ENCODE measurements at places on chromosomes 5 and 9. TPM values are rescaled to one million over a fixed set of nuclear protein-coding genes. Genes with fewer than 3 reads are reported as not detected.

DNA sequence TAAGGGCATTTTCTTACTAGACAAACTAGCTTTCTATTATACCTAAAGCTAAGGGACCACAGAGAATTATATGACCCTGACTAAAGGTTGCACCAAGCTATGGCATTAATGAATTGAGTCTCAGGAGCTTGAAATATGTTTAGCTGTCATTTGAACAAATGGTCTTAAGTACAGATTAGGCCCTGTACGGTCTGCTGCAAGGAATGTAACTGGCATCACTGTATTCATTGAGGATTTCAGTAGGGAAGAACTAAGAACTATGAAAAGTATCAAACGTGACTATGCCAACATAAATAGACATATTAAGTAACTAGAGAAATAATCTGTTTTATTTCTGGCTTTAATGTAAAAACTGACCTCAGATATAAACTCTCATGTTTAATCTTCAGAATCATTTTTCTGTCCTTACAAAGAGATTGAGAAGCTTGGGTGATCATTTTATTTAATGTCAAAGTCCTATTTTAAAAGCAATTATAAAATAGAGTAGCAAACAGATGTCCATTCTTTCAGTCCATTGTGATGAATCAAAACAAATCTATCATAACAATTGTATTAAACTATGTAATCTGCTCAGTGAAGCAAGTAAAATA is 845.9 kb downstream of the MAT2B start:
- no peak for DNase-seq
- no peaks in the 10 kb centered on the region for H3K36me3 ChIP-seq
- H3K27me3 ChIP-seq = no peaks in the 10 kb centered on the region
- H3K27ac ChIP-seq = no peak overlapping the region
- H3K4me3 ChIP-seq = no peak overlapping the region

DNA sequence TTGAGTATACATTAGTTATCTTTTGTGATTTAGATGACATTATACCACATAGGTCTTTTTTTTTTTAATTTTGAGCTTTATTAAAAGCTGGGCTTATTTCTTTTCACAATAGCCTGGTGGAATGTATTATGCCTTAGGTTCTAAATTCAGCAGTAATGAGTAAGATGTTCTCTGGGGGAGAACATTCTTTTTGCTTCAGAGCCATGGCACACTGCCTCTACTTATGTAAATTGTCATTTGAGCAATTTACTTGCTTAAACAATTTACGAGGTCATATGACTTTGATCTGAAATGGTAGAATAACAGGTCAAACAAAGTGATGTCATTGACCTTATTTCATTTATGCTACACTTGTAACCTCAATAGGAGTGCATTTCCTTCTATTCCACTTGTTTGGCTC is 154.2 kb downstream of the FOCAD start:
- no peak for DNase-seq
- H3K36me3 ChIP-seq = no peaks in the 10 kb centered on the region
- no peaks in the 10 kb centered on the region for H3K27me3 ChIP-seq
- H3K4me1 ChIP-seq = peaks cover 4% of the 10 kb centered on the region
- no peak overlapping the region for H3K4me3 ChIP-seq

- DNase-seq = no peak
- H3K4me1 ChIP-seq = no peaks in the 10 kb centered on the region
- no peaks in the 10 kb centered on the region for H3K36me3 ChIP-seq
- no peak overlapping the region for H3K4me3 ChIP-seq
- no peaks in the 10 kb centered on the region for H3K27me3 ChIP-seq
- H3K27ac ChIP-seq = no peak overlapping the region
These were observed 286.0 kb downstream of the TRIM36 start for GRCh38 chr5:114883675-114884074.

DNA sequence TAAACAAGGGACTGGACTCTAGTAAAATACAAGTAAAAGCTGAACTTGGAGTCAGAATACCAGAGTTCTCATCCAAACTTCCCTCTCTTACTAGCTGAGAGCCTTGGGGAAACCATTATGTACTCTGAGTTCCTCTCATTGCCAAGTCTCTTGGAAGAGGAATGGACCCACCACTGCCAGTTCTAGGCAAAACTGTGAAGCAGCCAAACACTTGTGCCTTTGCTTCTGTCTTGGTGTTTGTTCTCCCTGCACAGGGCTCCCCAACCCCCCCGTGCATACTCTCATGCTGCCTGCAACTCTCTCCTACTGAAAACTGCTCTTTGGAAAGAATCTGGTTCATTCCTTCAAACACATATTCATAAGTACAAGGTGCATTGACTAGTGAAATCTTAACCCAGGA is 102.6 kb downstream of the PDZD2 start:
- H3K36me3 ChIP-seq = no peaks in the 10 kb centered on the region
- peaks cover 3% of the 10 kb centered on the region for H3K4me1 ChIP-seq
- no peak for DNase-seq
- no peak overlapping the region for H3K27ac ChIP-seq
- no peak overlapping the region for H3K4me3 ChIP-seq

DNA sequence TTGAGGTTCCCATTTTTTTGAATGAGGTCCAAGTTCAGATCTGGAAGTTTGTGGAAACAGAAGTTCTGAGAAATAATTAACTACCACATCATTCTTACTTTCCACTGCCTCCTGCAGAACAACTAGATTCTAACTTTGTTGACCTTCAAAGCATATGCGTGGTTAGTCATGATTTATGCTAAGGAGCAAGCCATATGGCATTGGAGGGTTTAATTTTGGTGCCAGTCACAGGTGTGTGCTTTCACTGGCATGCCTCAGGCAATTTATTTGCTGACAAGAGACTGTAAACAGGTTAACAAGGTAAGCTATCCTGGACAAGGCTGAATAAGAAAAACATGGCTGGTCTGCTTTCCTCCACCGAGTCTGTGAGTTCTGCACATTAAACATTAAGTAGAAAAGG is 31.5 kb downstream of the HMHB1 start:
- H3K36me3 ChIP-seq = no peaks in the 10 kb centered on the region
- H3K27ac ChIP-seq = no peak overlapping the region
- no peak overlapping the region for H3K4me3 ChIP-seq
- no peak for DNase-seq
- no peaks in the 10 kb centered on the region for H3K27me3 ChIP-seq

- DNase-seq = no peak
- H3K4me3 ChIP-seq = no peak overlapping the region
- no peak overlapping the region for H3K27ac ChIP-seq
- no peaks in the 10 kb centered on the region for H3K36me3 ChIP-seq
These were observed 71.3 kb upstream of the OLFM1 start for GRCh38 chr9:135016037-135016640.

- H3K4me1 ChIP-seq = peaks cover 35% of the 10 kb centered on the region
- no peaks in the 10 kb centered on the region for H3K27me3 ChIP-seq
- H3K36me3 ChIP-seq = no peaks in the 10 kb centered on the region
- peak; percentile 52 for DNase-seq
These were observed 139.3 kb downstream of the MVB12B start for GRCh38 chr9:126465977-126466376.

- no peak for DNase-seq
- H3K27ac ChIP-seq = no peak overlapping the region
- H3K4me1 ChIP-seq = no peaks in the 10 kb centered on the region
- H3K27me3 ChIP-seq = no peaks in the 10 kb centered on the region
- H3K36me3 ChIP-seq = no peaks in the 10 kb centered on the region
These were observed 388.9 kb downstream of the NR2F1-AS1 start for GRCh38 chr5:93192087-93192486.

GRCh38 chr5:135375040-135375793 is 23.8 kb downstream of the MACROH2A1 start:
- DNase-seq = no peak
- no peaks in the 10 kb centered on the region for H3K27me3 ChIP-seq
- H3K27ac ChIP-seq = no peak overlapping the region

GRCh38 chr9:133031130-133031422 is 279 bp downstream of the GTF3C5 start:
- H3K27me3 ChIP-seq = no peaks in the 10 kb centered on the region
- no peaks in the 10 kb centered on the region for H3K36me3 ChIP-seq
- H3K4me3 ChIP-seq = peak overlapping the region; percentile 80
- DNase-seq = no peak
- H3K4me1 ChIP-seq = peaks cover 43% of the 10 kb centered on the region
- peak overlapping the region; percentile 89 for H3K27ac ChIP-seq

- H3K4me3 ChIP-seq = no peak overlapping the region
- peaks cover 15% of the 10 kb centered on the region for H3K36me3 ChIP-seq
- no peak for DNase-seq
- H3K4me1 ChIP-seq = peaks cover 70% of the 10 kb centered on the region
- no peaks in the 10 kb centered on the region for H3K27me3 ChIP-seq
These were observed 7.2 kb downstream of the MACROH2A1 start for GRCh38 chr5:135391869-135392255.

DNA sequence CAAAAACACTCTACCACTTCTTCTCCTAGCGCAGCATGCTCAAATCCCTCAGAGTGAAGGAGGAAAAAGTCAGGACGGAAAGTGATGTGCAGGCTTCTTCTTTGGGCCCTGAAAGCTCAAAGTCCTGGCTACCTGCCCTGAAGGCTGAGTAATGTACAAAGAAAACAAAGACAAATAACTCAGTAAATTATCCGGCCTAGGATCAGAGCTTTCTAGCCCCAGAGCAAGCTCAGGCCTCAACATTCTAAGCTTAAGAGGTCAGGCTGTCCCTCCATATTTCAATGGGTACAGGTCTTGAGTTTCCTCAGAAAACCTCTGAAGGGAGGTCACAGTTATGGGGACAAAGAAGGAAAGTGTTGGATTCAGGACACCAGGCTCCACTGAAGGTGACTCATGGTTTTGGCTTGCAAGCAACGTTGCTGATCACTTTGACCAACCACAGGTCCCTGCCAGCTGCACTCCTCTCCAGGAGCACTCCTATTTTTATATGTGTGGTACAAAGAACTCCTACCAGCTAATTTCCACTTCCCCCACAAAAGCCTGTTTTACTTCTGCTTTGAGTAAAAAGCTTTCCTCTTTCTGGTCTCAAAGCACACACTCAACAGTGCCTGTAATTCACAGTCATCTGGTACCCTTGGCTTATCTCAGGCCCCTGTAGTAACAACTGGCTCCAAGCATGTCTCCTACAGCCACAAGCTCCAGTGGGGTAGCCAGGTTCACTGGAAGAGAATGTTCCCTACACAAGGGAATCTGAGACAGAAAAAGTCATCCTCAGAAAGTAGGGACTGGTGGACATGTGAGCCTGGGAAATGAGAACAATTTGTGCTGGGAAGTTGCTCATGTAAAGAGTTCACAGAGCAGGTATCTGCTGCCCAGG is 115.7 kb downstream of the UGCG start:
- H3K4me1 ChIP-seq = peaks cover 18% of the 10 kb centered on the region
- DNase-seq = no peak
- no peaks in the 10 kb centered on the region for H3K36me3 ChIP-seq
- no peak overlapping the region for H3K4me3 ChIP-seq
- H3K27ac ChIP-seq = peak overlapping the region; percentile 43

DNA sequence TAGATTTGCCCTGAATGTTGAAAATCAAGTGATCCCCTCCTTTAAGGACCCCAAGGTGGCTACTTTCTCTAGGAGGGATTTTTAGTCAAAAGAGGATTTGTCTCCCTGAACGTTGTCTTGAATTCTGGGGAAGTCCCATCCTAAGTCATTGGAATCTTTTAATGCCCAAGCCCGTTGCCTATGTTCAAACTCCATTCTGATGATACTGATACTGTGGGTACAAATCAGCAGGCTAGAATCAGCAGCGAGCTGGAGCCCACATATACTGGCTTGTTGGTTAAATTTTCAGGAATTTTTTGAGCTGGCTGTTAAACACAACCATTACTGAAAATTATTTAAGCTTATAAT is 22.4 kb upstream of the TNFSF15 start:
- no peaks in the 10 kb centered on the region for H3K4me1 ChIP-seq
- no peaks in the 10 kb centered on the region for H3K27me3 ChIP-seq

DNA sequence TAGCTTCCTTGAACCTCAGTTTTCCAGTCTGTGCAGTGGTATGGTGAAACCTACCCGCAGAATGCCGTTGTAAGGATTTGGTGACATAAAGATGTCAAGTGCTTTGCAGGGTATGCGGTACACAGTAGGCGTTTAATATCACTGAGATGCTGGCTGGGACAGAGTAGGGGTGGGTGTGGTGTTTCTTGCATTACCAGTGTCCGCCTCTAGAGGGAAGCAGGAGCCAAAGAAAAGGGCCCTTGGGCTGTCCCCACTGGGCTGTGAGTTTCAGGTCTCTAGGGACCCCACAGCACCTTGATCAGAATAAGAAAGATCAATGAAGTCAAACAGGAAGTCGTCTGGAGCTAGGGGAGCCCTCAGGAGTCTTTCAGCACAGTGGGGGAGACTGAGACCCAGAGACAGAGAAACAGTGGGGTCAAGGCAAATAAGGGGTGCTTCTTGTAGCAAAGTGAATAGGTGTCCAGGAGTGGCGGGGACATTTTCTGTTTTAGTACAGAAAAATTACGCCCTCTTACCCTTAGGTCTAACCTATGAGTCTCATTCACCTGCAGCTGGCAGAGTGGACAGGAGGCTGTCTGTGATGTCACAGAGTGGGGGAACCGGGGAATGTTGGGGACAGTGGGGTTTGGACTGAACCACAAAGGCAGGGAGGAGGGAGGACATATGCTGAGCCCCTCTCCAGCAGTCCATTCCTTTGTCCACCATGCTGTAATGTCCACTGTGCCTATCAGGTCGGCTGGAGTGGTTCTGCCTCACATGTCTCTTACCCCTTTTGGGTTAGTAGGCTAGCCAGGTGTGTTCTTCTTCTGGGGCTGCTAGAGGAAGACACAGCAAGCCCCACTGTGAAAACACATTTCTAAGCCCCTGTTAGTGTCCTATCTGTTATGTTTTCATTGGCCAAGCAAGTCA is 4.7 kb upstream of the TEX53 start:
- no peak overlapping the region for H3K4me3 ChIP-seq
- peaks cover 6% of the 10 kb centered on the region for H3K27me3 ChIP-seq
- H3K36me3 ChIP-seq = no peaks in the 10 kb centered on the region
- H3K4me1 ChIP-seq = no peaks in the 10 kb centered on the region

GRCh38 chr5:76341651-76342334 is 61.3 kb upstream of the IQGAP2 start:
- no peak overlapping the region for H3K27ac ChIP-seq
- no peaks in the 10 kb centered on the region for H3K36me3 ChIP-seq

DNA sequence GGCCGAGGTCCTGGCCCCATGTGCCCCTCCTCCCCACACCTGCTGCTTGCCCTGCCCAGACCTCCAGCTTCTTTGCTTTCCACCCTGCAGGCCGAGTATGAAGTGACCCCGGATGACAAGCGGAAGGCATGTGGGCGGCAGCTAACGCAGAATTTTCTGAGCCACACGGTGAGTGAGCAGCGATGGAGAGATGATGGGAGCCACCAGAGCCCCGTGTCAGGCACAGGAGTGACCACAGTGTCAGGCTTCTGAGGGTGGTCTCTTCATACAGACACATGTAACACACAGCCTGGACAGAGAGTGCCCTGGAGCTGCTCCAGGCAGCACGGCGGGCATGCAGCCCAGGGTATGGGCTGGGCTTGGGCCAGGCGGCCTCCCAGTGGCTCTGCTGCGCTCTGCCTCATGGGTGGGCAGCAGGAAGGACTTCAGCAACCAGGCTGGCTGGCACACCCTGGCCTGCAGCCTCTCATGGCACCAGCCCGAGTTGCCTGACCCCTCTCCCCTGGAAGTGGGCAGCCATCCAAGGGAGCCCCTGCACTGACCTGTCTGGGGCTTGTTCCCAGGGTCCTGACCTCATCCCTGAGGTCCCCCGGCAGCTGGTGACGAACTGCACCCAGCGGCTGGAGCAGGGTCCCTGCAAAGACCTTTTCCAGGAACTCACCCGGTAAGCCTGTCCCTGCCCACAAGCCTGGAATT is 5.8 kb downstream of the GRK6 start:
- H3K27me3 ChIP-seq = no peaks in the 10 kb centered on the region
- H3K4me1 ChIP-seq = peaks cover 71% of the 10 kb centered on the region
- peaks cover 54% of the 10 kb centered on the region for H3K36me3 ChIP-seq
- H3K27ac ChIP-seq = no peak overlapping the region

PCDHA4 gene
- total RNA-seq = 0.21 TPM

TMEM171 gene
- total RNA-seq = 1.7 TPM

NMUR2 gene
- total RNA-seq = not detected

SEMA5A gene
- 14.5 TPM for total RNA-seq

SLC1A3 gene
- total RNA-seq = 20.9 TPM

TMEM215 gene
- not detected for total RNA-seq

FCN2 gene
- not detected for total RNA-seq

CDKN2B gene
- total RNA-seq = 59.9 TPM

MUSK gene
- total RNA-seq = 0.45 TPM

Data from suprapubic skin (tissue), 4 donors.